Midbrain (tissue), 1 donor: ENCODE measurements at places on chromosomes 11 and 22.
A peak's percentile ranks its signal among the peaks of the same experiment; 100 is the strongest.

- no peak for DNase-seq
Measured at GRCh38 chr11:15750535-15751308, 605.6 kb downstream of the SOX6 start.

- no peak for DNase-seq
Measured at GRCh38 chr11:29019960-29020683, 911.9 kb downstream of the METTL15 start.

DNA sequence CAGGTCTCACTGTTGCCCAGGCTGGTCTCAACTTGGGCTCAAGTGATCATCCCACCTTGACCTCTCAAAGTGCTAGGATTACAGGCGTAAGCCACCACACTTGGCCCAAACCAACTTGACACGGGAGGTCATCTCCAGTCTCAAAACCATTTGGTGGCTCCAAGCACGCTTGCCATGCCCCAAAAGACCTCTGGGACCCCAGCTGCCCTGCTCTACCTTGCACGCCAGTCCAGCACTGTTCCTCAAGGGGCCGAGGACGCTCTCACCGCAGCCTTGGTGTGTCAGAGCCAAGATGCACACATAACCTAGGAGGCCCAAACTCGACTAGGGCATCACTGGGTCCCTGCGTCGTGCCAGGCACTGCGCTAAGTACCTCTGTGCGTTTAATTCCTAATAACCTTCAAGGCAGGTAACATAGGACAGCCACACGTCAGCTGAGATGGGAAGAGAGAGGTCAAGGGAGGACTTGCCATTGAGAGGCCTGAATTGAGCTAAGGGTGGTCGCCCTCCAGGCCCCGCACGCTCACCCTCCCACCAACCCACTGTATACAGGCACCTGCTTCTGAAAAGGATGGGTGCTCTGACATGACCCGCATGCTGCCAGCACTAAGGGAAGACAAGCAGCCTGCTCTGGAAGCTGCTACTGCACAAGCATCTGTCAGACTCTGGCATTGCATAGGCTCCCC lies 4.6 kb upstream of the GAS2L1 start:
- DNase-seq = no peak

- peak; percentile 30 for DNase-seq
Measured at GRCh38 chr11:45089251-45089650, 57.2 kb upstream of the PRDM11 start.

- DNase-seq = no peak
Measured at GRCh38 chr11:67442504-67443404, 522 bp downstream of the CORO1B start.

- no peak for DNase-seq
Measured at GRCh38 chr11:70725278-70725677, 326.9 kb downstream of the CTTN start.

- DNase-seq = no peak
Measured at GRCh38 chr11:78768971-78769370, 194.3 kb upstream of the NARS2 start.

DNA sequence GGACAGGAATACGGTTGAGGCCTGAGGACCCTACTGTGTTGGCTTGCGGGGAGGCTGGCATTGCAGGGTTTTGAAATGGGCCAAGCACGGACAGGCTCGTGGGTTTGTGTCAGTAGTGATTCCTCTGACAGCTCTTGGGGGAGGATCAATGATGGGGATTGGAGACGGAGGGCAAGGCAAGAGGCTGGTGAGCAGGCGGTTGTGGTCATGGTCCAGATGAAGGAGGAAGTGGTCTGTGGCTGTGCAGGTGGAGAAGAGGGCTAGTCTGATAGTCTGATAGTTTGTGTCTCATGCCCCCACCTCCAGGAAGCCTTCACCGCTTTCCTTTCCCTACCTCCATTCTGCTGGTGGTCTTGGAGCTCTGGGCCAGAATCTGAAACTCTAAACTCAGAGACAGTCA lies 3.0 kb downstream of the MAFF start:
- DNase-seq = no peak

- DNase-seq = no peak
Measured at GRCh38 chr22:27877501-27877900, 41.6 kb downstream of the PITPNB start.

DNA sequence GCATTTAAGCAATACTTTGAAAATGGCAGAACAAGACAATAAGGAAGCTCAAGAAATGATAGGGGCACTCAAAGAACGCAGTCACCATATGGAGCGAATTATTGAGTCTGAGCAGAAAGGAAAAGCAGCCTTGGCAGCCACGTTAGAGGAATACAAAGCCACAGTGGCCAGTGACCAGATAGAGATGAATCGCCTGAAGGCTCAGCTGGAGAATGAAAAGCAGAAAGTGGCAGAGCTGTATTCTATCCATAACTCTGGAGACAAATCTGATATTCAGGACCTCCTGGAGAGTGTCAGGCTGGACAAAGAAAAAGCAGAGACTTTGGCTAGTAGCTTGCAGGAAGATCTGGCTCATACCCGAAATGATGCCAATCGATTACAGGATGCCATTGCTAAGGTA lies 51.9 kb downstream of the SPECC1L start:
- DNase-seq = no peak

DNA sequence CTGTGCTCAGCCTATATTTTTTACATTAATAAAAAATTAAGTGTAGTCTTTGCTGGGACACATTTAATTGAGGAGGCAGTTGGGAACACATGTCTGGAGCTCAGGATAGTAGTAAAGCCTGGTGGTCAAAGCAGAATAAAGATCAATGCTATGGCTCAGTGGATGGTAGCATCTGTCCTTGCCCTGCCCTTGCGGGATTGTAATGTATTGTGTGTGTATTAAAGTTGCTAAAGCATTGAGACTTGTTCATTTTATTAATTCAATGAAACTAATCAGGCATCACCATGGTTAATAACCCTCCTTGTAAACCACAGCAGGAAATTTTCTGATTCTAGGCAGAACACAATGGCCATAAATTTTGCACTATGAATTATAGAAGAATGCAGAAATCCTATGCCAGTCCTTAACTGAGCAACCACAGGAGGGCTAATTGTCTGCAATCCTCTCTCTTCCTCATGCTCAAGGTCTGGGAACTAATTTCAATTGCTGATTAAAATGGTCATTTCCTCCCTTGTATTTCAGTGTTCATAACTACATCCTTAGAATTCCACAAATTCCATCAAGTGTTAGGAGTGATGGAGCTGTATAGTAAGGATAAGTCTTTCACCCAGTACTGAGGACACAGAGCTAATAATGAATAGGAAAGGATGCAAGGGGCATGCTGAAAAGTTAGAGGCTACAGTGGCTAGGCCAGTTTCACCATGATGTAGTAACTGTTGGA lies 403.2 kb upstream of the DDI1 start:
- no peak for DNase-seq

- DNase-seq = no peak
Measured at GRCh38 chr11:124915541-124916369, 3.3 kb upstream of the HEPN1 start.

- DNase-seq = no peak
Measured at GRCh38 chr11:68386331-68386978, 74.1 kb downstream of the LRP5 start.

DNA sequence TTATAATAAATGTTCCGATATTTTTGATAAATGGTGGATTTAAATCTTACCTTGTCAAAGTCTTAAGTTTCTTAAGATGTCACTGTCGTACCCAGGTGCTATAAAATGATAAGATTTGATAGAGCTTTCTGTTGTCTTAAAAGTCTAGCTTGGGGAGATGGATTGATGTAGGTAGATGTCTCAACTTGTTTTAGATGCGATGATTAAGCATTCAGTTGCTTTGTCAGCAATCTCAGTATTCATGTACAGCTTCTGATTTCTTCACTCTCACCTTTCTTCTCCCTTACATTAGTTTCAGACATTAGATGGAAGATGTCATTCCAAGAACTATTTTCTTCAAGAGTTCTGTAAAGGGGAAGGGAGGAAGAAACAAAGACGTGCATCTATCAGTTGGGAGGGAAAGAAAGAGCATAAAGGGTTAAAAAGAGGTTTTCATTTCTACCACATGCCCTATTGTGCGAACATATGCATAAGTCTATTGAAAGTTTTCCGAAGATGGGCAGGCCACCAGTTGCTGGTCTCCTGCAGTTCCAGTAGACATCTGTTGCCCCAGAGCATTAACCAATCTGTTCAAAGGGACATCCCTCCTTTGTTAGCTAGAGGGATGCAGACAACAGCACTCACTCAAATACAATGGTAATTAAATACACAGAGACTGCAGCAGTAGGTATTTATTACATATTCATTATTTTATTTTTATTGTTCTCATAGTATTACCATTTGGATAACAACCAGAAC lies 38.4 kb downstream of the ZC3H12C start:
- no peak for DNase-seq

GRCh38 chr22:38957046-38957770 lies at the start of gene APOBEC3A:
Gene APOBEC3A (plus strand): TSS chr22:38957609. CDS start chr22:38957692, 83 bp downstream.
- no peak for DNase-seq

DNA sequence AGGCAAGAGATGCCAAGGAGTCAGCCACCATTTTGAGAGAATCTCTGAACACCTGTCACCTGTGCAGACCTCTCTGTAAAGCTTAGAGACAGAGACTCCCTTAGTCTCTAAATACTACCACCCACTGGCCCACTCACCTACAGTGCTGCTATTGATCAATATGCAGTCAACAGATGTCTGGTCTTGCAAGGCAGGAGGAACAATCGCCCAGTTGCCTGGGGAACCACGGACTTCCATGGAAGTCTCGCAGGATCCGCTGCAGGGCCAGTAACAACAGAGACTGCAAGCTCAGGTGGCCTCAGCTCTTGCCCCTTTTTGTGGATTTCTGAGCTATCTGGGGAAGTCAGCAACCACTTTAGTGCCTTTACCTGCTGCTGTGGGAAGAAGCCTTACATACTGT lies 195.1 kb downstream of the OPCML start:
- no peak for DNase-seq

DNA sequence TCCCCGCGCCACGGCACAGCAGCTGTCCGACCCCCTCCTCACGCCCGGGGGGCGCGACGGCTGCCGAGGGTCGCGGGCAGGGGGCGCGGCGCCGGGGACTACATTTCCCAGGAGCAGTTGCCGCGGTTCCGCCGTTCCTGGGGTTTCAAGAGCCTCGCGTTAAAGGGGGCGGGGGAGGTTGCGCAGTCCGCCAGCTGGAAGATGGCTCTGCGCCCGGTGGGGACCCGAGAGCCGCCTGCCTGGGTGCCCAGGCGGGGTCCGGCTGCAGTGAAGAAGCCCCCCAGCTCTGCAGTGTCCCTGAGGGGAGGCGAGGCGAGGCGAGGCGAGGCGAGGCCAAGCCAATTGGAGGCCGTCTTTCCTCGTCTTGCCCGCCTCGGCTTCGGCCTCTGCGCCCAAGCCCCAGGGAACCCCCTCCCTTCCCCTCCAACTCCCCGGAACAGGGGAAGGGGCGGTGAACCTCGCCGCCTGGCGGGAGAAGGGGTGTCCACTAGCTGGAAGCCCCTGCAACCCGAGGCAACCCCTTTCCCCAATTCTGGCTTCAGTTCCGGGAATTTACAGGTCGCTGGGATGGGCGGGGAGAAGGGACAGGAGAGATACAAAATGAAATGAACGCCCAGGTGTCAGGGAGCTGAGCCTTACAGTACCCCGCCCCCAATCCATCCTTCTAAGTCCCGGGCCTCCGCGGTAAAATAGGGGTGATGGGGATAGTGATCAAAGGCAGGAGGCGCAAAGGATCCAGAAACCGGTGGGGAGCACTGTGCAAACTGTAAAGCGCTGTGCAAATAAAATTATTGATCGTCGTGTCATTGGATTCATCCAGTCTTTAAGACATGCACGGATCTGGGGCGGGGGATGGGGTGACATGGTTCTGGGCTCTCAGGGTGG lies 5.2 kb upstream of the GCAT start:
- DNase-seq = peak; percentile 63
